Activated CD4-positive, alpha-beta T cell treated with anti-CD3 and anti-CD28 coated beads, Interleukin-2, amount 10 ng/mL, durations not matched to agents 24 days and 14 days (primary cell): ENCODE measurements at places on chromosomes 7 and 10. TPM values are rescaled to one million over a fixed set of nuclear protein-coding genes. Genes with fewer than 3 reads are reported as not detected.

The SFTPD gene
- total RNA-seq: not detected in 2 replicates

The ELOVL3 gene
- total RNA-seq: 0.14 TPM in 1 of 2 replicates, not detected in the other

The ZNF117 gene
- total RNA-seq: 2.4 and 3.6 TPM in 2 replicates

The PON3 gene
- total RNA-seq: not detected in 2 replicates

The PRTFDC1 gene
- total RNA-seq: 0.21 and 0.50 TPM in 2 replicates

The BLNK gene
- not detected in 2 replicates for total RNA-seq

The LAMB1 gene
- total RNA-seq: 0.12 TPM in 1 of 2 replicates, not detected in the other

The IFIT1B gene
- not detected in 2 replicates for total RNA-seq

The SLC26A4 gene
- total RNA-seq: 6.5 and 7.8 TPM in 2 replicates

The INMT gene
- not detected in 2 replicates for total RNA-seq

The HKDC1 gene
- 0.07 and 0.09 TPM in 2 replicates for total RNA-seq

The MYO1G gene
- total RNA-seq: 283 and 290 TPM in 2 replicates

The CHRM2 gene
- not detected in 2 replicates for total RNA-seq

The SYCE1 gene
- total RNA-seq: 0.37 and 0.38 TPM in 2 replicates

The VWDE gene
- total RNA-seq: 1.8 and 1.9 TPM in 2 replicates

The GFRA1 gene
- total RNA-seq: not detected in 2 replicates

The TSPAN12 gene
- total RNA-seq: not detected in 2 replicates

The ECHDC3 gene
- 0.35 and 0.47 TPM in 2 replicates for total RNA-seq

The ENO4 gene
- total RNA-seq: not detected in 2 replicates

The CHAT gene
- total RNA-seq: 0.24 TPM in 1 of 2 replicates, not detected in the other

The ZNF488 gene
- 0.07 TPM in 1 of 2 replicates, not detected in the other for total RNA-seq

The HOXA11 gene
- not detected in 2 replicates for total RNA-seq

The AGBL3 gene
- 2.0 and 3.4 TPM in 2 replicates for total RNA-seq

The ERVW-1 gene
- not detected in 2 replicates for total RNA-seq

The MMP21 gene
- 0.14 TPM in 1 of 2 replicates, not detected in the other for total RNA-seq

The GAD2 gene
- total RNA-seq: not detected in 2 replicates

The CPN1 gene
- not detected in 2 replicates for total RNA-seq

The CALHM2 gene
- total RNA-seq: 14.0 and 17.5 TPM in 2 replicates

The SFR1 gene
- 12.1 and 13.8 TPM in 2 replicates for total RNA-seq

The PTTG1IP2 gene
- not detected in 2 replicates for total RNA-seq

The FAM221A gene
- total RNA-seq: 6.6 TPM in 2 replicates

The CLDN15 gene
- 19.6 and 20.7 TPM in 2 replicates for total RNA-seq

The SERPINE1 gene
- 0.33 and 0.45 TPM in 2 replicates for total RNA-seq

The LMTK2 gene
- total RNA-seq: 12.0 and 15.1 TPM in 2 replicates

The PPP1R9A gene
- not detected in 2 replicates for total RNA-seq

The TMEM184A gene
- not detected in 2 replicates for total RNA-seq

The TMEM140 gene
- total RNA-seq: 2.2 TPM in 2 replicates
